ENCODE measurements at places on chromosomes 2 and 18.

- no peak for DNase-seq
Observed at GRCh38 chr2:20451341-20451740, 4.5 kb downstream of the RHOB start.

GRCh38 chr2:150783896-150784295, 296.4 kb upstream of the RND3 start:
- DNase-seq, result no peak

DNA sequence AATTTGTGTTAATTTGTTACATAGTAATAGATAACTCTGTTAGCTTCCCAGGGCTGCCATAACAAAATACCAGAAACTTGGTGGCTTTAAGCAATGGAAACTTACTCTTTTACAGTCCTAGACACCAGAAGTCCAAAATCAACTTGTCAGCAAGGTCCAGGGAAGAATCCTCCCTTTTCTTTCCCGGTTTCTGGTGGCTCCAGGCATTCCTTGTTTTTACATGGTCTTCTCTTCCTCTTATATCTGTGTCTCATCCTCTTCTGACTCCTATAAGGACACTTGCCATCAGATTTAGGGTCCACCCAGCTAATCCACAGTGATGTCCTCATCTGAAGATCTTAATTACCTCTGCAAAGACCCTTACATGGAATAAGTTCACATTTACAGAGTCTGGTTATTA, 95.6 kb downstream of the DDX1 start:
- no peak for DNase-seq

- no peak for DNase-seq
Observed at GRCh38 chr2:196249171-196249570, 77.8 kb upstream of the STK17B start.

DNA sequence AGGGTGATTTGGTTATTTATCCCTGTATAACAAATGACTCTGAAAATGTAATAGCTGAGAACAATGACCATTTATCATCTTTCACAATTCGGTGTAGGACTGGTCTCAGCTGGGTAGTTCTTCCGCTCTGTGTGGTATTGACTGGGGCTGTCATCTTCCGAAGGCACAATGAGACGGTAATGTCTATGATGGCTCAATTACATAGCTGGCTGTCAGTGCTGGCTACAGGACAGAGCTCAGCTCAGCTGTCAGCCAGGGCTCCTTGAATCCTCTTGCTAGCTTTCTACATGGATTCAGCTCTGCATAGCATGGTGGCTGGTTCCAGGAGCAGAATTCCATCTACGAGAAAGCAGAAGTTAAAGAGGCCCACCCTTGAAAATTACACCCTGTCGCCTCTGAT, 483.8 kb downstream of the TDRD15 start:
- no peak for DNase-seq

- DNase-seq, result no peak
Observed at GRCh38 chr18:36729197-36729596, 99.6 kb downstream of the TPGS2 start.

GRCh38 chr2:66929632-66930338, 467.3 kb upstream of the ETAA1 start:
- no peak for DNase-seq

- no peak for DNase-seq
Observed at GRCh38 chr2:26770986-26771586, 7.0 kb downstream of the SLC35F6 start.

DNA sequence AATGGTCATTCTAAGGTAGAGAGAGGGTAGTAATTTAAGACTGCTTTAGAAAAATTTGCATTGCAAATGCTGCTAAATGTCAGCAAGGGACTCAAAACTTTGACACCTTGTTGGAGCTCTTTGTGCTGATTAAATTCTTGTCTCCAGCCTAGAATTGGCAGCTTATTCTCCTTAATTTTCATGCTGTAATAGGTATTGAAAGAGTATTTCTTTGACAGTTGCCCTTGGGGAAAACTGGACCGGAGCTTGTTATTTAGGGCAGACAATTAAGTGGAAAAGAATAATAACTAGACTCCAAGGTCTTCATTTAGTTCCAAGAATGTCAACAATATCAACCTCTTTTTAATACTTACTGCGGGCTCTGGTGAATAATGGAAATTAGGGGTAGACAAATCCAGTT, 264.0 kb downstream of the TPGS2 start:
- no peak for DNase-seq

GRCh38 chr2:23721454-23721826, 205.5 kb downstream of the ATAD2B start:
- DNase-seq, result no peak

DNA sequence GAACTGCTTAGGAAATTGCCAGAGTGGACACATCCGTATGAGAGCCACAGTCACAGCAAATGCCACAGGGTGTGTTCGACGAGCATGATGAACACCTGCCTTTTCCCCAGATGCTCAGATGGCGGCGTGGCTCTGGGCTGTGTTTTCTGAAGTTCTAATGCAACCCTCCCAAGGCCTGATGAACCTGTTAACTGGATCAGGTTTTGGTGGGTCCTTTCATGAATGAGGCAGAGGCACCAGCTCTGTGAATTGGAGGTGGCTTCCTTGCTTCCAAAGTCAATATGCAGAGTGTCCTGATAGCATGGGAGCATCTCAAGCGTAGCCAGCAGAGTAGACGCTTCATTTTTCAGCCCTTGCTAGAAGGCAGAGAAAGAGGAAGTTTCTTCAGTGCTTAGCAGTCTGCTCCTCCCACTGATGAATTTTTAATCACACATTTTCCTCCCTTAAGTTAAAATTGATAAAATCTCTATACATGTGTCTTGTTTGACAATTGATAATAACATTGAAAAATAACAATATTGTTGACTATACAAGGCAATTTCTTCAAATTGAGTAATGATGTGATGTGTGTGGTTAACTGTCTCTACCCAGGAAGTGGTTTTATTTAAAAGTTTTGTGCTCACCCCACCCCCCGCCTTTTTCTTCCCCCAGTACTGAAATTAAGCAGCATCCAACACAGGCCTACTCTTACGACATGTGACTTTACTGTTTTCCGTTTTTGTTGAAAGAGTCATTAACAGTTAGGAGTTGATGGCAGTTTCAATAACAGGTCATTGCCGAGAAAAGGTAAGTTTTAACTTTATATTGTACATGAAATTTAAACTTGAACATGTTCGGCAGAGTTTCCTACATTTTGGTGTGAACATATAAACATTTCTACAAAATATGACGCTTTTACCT, at the start of gene ARHGAP15:
Gene ARHGAP15 (plus strand): TSS at position 739 of the 900 bp plus-strand sequence.
- no peak for DNase-seq

- no peak for DNase-seq
Observed at GRCh38 chr2:10469301-10469700, 21.2 kb upstream of the ODC1 start.

- no peak for DNase-seq
Observed at GRCh38 chr2:23055251-23055650, 329.7 kb upstream of the KLHL29 start.

DNA sequence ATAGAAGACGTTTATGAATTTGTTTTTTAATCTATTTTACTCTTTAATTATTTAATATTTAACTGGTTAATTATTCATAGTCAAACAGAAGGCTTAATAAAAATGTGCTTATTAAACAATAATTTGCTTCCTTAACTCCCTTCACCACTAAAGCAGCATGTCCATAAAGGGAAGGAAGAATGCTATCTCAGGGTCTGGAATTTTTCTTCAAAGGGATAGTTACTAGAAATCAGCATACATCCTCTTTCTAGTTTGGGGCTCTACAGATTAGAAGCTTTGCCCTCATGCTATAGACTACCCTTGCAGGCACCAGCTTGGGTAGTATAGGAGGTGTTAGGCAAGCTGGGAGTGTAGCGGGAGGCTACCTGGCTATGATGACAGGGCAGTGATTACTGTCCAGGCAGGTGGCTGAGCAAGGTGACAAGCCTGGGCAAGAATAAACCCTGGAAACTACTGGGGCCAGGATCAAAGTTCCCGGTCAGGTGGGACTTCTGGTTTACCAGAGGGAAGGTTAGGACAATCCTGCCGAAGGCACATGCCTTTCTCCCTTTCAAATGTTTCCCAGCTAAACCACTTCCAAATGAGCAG, 276.0 kb upstream of the REV1 start:
- no peak for DNase-seq

DNA sequence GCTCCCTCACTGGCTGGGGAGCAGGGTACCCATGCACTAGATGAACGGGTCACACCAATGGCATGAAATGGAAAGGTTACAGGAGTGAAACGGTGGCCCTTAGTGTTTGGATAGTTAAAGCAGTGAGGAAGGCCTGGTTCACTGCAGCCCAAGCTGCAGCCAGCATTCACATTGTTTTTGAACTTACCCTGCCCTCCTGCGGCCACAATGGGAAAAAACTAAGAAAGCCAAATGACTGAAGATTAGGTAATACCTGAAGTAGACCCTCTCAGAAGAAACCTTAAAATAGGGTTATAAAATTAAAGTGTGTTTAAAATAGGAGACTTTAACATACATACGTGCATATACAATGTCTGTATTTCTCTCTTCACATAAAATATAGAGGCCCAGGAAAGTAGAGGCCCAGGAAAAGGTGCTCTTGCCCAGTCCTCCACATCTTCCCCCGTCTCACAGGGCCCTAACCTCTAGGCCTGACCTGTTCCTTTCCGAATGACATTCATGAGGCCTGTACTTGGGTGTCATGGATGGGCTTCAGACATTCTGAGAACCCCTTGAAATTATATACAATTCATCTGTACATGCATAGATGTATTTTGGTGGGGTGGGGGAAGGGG, 33.3 kb downstream of the DOK1 start:
- peak; percentile 59 for DNase-seq

DNA sequence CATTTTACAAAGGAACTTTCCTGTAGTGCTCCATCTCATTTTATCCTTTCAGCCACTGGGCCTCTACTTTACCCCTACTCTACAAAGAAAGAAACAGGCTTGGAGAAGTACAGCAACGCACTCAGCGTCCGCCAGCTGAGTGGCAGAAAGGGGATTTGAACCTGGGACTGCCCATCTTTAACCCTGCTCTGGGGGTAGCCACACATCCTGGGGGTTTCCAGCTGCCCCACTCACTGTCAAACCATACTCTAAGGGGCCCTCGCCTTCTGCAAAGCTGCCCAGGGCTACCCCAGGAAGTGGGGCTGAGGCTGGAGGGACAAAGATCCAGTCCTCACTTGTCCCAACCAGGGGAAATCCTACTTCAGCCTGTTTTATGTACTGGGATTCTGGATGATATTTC, 17.9 kb downstream of the HS1BP3 start:
- DNase-seq, result no peak

- no peak for DNase-seq
Observed at GRCh38 chr2:232162187-232162586, 200.7 kb downstream of the DIS3L2 start.
